Fibroblast of lung (primary cell): ENCODE measurements at places on chromosomes 13 and 19.

GRCh38 chr13:86976521-86977324 is 694.4 kb upstream of the SLITRK5 start:
- peak; percentile 32 for DNase-seq

GRCh38 chr13:61128850-61129645 is 286.6 kb downstream of the PCDH20 start:
- no peak for DNase-seq

GRCh38 chr13:89401264-89401675 is 1730.1 kb downstream of the SLITRK5 start:
- DNase-seq: peak; percentile 74

GRCh38 chr19:19459073-19459472 is 53.6 kb downstream of the GATAD2A start:
- peak; percentile 71 for DNase-seq

- DNase-seq: no peak
Measured at GRCh38 chr19:4704317-4704673, 19.3 kb downstream of the DPP9 start.

DNA sequence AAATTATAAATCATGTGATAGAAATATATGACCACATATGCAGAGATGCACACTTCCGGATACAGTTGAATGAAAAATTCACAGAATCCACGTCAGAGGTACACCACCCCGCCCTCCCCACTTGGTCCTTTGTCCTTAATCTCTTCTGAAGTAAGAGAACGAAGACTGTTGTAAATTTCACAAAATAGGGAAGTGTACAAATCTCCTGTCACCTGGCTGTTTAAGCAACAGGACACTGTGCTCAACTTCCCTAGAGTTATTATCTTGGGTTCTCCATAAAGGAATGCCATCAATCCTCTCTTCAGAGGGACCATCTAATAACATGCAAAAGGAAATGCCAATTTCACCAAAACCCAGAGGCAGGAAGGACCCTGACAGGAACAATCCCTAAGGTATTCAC is 10.5 kb upstream of the CEACAM6 start:
- DNase-seq: no peak

- DNase-seq: peak; percentile 73
Measured at GRCh38 chr19:2059422-2060201, 8.6 kb upstream of the MKNK2 start.

DNA sequence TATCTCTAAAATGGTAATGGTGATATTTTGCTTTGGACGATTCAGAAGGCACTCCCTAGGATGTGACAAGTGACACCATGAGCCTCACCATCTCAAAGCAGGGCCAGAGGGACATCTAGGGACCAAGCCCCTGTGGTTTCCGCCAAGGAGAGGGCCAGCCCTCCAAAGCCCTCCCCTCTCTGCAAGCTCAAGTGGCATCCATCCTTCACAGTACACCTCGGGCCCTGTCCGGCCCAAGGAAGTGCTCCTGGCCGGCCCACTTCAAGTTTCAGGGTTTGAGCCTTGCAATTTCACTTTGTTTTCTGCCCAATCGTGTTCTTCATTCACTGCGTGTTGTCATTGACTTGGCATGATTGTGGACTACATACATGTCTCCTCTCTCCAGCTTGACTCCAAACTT is 82.5 kb downstream of the TSHZ3 start:
- DNase-seq: no peak

GRCh38 chr19:33595783-33596182 is 26.0 kb upstream of the CHST8 start:
- DNase-seq: no peak

DNA sequence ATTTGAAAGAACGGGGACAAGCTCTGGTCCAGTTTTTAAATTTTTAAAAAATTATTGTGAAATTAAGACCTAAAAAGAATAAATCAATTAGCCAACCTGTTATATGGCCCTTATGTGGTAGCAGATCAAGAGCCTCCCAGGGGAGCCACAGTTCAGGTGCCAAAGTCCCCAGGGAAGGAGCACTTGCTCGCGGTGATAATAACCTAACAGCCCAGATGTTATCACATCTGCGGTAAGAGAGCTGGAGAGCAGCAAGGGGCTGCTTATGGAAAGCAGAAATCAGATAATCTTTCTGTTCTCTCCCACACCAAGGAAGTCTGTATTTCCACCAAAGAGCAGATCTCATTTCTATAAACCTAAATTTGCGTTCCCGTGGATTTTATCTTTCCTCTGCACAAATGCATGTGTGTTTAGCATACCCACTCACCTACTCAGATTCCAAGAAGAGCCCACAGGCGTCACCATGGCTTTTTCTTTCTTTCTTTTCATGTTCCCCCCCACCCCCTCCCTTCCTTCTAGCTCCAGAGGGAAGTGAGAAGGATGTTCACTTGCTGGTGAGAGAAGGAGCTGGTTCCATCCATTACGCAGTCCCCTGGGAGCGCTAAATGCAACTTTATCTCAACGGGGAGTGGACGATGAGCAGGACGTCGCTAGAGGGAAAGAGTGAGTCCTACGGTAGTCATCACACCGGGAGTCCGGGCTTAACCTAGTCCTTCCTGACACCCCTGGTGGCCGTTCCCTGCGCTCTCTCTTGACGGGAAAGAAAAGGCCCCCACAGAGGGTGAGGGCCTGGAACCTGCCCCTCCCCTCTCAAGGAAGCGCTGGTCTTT is 1.6 kb upstream of the POU4F1 start:
- DNase-seq: no peak

DNA sequence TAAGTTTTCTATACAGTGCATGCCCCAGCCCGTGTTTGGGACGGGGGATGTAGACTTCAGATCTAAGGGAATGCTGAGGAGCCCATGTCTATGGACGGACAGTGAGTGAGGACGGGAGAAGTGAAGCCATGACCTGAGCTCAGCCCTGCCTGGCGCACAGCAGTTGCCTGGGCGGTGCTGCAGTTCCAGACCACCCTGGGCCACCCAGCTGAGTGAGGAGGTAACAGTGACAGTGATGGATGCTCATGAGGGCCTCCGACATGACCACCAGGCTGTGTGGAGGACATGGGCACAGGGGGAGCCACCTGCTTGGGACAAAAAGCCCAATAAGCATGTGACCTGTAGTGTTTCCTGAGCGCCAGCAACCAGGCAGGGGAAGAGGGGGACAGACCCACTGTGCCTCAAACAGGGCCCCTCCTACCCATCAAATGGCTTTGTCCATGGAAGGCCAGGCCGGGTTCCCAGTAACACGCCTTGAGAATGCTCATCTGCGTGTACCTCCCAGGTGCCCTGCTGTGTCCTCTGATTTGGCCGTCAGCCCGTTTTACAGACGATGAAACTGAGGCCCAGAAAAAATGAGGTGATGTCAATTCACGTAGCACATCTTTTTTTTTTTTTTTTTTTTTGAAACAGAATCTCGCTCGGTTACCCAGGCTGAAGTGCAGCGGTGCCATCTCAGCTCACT is 22.6 kb downstream of the NOSIP start:
- no peak for DNase-seq

GRCh38 chr19:28037186-28037585 is 1175.8 kb downstream of the UQCRFS1 start:
- DNase-seq: no peak

DNA sequence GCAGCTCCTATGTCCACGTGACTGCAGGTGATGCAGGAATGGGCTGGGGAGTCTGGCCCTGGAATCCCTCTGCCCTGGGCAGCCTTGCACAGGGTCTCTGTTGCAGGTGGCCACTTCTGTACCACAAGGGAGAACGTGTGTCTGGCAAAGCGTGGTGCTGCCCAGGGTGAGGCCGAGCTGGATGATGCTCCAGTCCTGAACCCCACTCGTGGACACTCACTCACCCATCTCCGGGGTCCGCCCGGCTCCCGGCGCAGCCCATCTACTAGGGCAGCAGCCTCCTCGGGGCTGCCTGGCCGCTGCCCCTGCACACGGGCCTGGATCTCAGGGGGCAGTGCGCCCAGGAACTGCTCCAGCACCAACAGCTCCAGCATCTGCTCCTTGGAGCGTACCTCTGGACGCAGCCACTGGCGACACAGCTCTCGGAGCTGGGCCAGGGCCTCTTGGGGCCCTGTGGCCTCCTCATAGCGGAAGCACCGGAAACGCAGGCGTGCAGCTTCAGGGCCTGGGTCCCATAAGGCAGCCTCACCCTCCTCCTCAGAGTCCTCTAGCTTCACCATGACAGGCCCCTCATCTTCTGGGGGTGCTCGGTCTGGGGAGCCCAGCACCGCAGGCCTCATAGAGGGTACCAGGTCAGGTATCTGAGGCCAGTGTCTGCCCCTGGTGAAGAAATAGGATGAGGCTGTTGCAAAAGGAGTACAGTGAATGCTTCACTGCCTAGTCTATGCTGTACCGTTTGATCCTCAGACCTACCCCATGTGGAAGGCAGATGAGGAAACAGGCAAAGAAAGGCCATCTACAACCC is 2.2 kb downstream of the MZF1 start:
- no peak for DNase-seq

DNA sequence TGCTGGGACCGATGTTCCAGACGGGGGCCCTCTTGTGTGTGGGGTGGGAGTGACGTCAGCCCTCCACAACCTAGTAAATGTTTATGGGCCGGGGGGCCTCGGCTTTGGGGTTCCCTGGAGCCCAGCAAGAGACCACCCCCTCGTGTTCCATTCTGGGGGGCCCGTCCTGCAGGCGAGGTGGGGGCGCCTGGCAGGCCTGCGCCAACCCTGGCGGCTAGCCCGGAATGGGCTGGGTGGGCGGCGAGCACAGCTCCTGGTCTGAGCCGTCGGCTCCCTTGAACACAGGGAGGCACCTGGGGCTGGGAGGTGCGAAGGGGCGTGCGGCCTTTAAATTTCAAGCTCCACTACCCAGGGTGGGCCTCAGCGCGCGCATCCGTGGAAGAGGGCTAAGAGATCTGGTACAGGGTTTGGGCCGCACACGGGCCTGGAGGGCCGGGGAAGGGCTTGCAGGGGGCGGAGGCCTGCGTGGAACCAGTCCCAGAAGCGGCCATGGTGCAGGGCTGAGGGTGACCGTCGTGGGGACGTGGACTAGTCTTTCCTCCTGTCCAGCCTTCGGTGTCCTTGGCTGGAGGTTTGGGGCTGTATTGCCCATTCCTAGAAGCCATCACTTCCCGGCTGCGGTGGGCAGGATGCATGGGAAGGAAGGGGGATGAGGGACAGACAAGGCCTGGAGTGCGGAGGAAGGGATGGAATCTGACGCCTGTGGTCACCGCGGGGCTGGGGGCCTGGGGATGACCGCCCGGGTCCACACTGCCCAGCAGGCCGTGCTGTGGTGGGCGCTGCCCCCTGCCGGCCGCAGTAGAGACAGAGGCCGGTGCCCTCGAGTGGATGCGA is 11.4 kb downstream of the NDUFA11 start:
- peak; percentile 41 for DNase-seq

DNA sequence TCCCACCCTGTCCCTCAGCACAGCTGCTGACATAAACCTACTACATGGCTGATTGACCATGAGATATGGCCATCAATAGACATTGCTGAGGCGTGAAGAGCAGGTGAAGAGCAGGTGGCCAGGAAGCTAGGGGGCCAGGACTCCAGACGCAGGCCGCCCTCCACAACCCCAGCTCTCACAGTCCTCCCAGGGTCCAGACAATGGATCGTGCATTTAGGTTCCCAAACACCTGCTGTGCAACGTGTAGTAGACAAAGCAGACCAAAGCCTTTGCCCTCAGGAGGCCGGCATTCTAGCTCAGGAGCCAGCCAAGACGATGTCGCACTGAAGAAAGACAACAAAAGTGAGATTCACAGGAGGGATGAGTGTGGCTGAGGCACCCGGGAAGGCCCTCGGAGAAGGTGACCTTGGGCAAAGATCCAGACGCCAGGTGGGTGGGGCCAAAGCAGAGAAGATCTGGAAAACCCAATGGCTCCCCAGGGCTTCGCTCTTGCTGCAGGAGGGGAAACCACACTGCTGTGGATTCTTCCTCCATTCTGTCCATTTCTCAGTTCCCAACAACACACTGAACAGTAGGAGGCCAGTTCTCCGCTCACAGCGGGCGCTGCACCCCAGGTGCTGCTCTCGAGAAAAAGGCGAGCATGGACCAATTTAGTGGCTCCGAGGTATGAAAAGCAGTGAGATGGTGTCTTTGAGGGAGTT is 1.4 kb downstream of the FFAR1 start:
- DNase-seq: no peak

DNA sequence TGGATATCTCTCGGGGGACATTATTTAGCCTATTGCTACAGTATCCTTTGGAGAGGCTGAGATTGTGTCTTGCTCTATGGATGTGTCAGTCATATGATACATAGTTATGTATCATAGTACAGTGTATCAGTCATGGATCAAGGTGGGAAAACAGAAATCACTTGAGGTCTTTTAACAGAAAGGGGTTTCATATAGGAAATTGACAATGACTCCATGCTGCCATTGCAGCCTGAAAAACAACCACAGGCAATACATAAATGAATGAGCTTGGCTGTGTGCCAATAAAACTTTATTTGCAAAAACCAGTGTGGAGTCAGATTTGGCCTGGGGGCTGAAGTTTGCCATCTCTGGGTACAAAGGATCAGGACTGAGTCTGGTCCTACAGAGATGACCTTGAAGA is 35.4 kb downstream of the COLGALT1 start:
- DNase-seq: no peak

- DNase-seq: no peak
Measured at GRCh38 chr13:113981611-113982295, 7.9 kb upstream of the C13orf46 start.

DNA sequence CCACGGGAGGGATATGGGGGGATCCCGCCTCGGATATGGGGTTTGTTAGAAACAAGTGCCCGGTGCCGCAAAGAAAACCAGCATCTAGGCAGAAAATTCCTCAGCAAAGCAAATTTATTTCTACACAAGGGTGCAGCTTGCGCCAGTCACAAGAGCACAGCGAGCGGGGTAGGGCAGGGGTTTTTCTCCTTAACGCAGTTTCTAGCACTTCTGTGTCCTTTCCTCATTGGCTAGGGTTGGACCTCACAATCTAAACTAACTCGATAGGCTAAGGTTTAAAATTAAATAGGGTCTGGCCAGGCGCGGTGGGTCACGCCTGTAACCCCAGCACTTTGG is 595 bp downstream of the ZNF440 start:
- DNase-seq: peak; percentile 52

DNA sequence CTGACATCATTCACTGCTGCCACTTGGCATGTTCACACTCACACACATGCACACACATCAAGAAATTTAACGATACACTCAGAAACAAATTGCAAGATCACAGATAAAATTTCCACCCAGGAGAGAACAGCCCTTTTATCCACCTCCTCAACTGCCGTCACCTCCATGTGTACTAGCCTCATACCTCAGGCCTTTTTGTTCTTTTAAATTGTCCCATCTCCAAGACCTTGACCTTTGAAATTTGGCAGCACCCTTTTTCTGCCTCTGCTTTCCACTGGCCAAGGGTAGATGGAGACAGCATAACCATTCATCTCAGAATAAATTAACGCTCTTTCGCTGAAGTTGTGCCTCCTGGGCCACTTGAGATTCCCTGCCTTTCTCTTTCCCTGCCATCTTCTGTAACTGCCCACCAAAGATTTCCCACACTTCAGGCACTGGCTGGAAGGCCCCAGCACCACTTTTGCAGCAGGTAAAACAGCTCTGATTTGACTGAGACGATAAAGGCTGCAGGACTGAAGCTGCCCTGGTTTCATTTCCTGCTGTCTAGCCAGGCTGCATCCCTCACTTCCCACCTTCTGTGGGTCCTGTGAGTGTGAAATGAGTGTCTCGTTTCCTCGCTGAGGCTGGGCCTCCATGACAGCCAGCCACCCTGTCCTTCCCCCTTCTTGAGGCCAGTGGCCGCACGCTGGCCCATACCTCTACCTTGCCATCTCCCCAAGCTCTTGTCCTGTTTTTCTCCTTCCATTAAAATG is 39.3 kb downstream of the MBNL2 start:
- no peak for DNase-seq
